ENCODE measurements at places on chromosomes 1 and 21.

DNA sequence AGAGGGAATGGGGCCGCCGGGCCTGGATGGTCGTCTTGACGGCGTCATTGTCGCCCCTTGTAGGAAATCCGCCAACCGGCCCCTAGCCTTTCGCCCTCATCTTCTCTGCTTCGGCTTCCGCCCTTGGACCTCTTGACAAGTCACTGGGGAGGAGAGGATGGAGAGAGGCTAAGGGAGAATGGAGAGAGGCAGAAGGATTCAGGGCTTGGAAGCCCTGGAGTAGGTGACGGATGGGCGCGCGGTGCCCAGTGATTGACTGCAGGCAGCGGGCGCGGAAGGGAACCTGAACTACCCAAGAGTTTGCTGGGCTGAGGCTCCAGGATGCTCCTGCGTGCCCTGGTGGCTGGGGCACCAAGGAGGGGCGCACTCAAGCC is 651 bp downstream of the PDE4B start:
- DNase-seq = no peak

DNA sequence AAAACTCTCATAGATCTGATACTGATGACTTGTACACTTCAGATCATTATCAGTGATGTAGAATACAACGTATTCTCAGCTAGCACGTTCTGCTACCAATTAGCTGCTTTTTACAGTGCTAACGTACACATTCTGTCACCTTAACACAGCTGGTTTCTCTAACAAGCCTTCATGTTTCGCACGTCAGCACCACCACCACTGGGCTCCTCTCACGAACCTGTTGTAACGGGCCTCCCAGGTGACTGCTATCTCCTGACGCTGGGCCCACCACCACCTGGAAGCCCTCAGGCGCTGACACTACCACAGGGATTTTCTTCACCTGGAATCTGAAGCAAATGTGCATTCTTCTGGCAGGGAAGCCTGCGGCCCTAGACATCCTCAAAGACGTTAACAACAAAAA is 19.8 kb downstream of the TOMM20 start:
- no peak for DNase-seq

GRCh38 chr1:224357626-224358124 is 996 bp downstream of the CNIH4 start:
- no peak for DNase-seq

DNA sequence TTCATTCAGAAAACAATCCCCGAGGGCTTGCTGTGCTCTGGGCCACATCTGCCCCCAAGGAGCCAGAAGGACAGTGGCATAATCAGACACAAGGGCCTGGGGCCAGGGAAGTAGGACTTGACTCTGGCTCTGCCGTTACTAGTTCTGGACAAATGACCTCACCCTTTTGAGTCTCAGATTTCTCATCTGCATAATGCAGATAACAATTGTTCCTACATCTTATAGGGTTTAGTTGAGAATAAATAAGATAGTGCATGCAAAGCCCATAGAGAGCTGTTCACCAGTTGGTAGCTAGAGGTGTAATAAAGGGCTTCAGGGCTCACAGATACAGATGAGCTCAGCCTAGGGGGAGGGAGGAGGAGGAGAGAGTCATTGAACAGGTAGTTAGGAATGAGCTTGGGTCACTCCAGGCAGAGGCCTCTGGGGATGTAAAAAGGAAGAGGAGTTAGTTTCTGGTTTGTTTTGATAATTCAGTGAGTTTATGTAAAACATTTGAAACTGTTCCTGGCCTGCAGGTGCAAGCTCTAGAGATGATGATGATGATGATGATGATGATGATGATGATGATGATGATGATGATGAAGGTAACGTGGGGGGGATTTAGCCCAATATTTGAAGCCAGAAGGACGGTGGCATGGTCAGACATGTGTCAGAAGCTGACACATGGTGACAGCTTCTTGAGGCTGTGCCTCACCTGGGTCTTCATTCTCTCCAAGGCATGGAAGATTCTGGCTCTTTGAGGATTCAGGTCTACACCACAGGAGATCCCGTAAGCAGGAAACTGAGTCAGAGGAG is 858 bp downstream of the LACTBL1 start:
- DNase-seq = no peak

- DNase-seq = no peak
Observed at GRCh38 chr1:78279051-78279450, 211.7 kb upstream of the PTGFR start.
